ENCODE measurements at places on chromosomes 5 and 9. TPM values are rescaled to one million over a fixed set of nuclear protein-coding genes. Genes with fewer than 3 reads are reported as not detected.

- no peaks in the 10 kb centered on the region for H3K36me3 ChIP-seq
- H3K27ac ChIP-seq, result no peak overlapping the region
- DNase-seq, result no peak
- no peaks in the 10 kb centered on the region for H3K27me3 ChIP-seq
- H3K4me1 ChIP-seq, result no peaks in the 10 kb centered on the region
- no peak overlapping the region for H3K4me3 ChIP-seq
These were observed 93.1 kb upstream of the WWC1 start for GRCh38 chr5:168198359-168198758.

GRCh38 chr5:74935752-74936091, 69.5 kb upstream of the FAM169A start:
- H3K36me3 ChIP-seq, result no peaks in the 10 kb centered on the region
- no peak overlapping the region for H3K4me3 ChIP-seq
- peak; percentile 18 for DNase-seq
- no peaks in the 10 kb centered on the region for H3K27me3 ChIP-seq

DNA sequence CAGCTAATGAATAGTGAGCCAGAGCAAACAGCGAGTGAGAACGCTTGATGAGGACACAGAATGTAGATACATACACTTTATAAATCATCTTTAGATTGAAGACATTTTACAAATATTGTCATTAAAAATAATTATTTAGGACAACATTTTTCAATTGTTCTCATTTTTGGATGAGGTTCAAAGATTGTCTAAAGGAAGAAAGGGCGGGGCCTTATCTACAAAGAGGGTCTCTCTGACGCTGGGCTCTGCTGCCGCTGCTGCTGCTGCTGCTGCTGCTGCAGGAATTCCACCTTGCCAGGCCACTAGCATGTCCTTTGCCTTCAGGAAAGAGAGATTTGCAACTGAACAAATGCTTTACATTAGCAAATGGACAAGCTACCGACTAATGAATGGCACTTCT, 220.7 kb upstream of the TMEM161B start:
- H3K4me3 ChIP-seq, result no peak overlapping the region
- no peak overlapping the region for H3K27ac ChIP-seq
- no peaks in the 10 kb centered on the region for H3K36me3 ChIP-seq
- H3K27me3 ChIP-seq, result no peaks in the 10 kb centered on the region

GRCh38 chr5:97422678-97423077, 239.6 kb upstream of the RIOK2 start:
- no peaks in the 10 kb centered on the region for H3K36me3 ChIP-seq
- no peaks in the 10 kb centered on the region for H3K27me3 ChIP-seq
- no peak for DNase-seq
- no peak overlapping the region for H3K27ac ChIP-seq

DNA sequence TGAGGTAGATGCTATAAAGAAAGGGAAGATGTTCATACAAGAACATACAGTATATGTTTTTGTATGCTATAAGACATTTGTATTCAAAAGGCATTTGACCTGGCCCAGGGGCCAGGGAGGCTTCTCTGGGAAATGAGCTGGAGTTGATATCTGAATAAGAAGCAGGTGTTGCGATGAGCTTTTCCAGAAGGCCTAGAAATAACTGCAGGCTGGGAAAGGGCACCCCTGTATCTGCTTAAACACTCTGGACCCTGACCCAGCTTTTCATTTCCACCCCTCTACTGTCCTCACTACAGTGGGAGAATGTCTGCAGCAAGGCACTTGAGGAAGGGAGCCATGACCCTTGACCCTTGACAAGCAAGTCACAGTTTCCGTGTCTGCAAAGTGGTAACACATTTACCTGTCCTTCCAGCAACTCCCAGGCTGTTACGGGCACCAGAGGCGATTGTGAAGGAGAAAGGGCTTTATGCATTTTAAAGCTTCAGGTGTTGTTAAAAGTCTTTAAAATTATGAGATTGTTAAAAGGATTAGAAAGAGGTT, 88.2 kb upstream of the PANK3 start:
- H3K4me1 ChIP-seq, result no peaks in the 10 kb centered on the region
- H3K36me3 ChIP-seq, result no peaks in the 10 kb centered on the region
- H3K27me3 ChIP-seq, result no peaks in the 10 kb centered on the region
- no peak overlapping the region for H3K4me3 ChIP-seq
- no peak overlapping the region for H3K27ac ChIP-seq

- peaks cover 5% of the 10 kb centered on the region for H3K27me3 ChIP-seq
- no peak for DNase-seq
These were observed 214.7 kb downstream of the MAST4 start for GRCh38 chr5:66810848-66811261.

DNA sequence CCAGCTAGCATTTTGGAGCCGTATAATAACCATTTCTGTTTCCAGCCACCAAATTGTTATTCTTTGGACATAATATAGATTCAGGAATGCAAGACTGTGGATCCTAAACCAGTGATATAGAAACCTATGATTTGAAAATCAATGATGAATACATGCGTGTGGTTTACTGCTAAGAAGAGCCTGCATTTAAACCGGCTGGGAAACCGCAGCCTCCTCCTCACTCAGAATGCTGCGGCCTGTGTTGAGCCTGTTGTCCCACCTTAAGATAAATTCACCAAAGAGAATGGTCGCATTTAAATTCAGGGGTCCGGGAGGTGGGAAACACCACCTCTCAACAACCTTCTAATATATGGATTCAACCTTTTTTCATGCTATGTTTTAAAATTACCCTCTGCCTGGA, 148.0 kb downstream of the MEF2C start:
- H3K4me1 ChIP-seq, result peaks cover 14% of the 10 kb centered on the region
- no peak overlapping the region for H3K27ac ChIP-seq
- H3K4me3 ChIP-seq, result no peak overlapping the region
- H3K36me3 ChIP-seq, result no peaks in the 10 kb centered on the region

GRCh38 chr5:151784141-151784540, 12.4 kb downstream of the G3BP1 start:
- H3K4me3 ChIP-seq, result no peak overlapping the region
- H3K27me3 ChIP-seq, result no peaks in the 10 kb centered on the region
- peaks cover 5% of the 10 kb centered on the region for H3K36me3 ChIP-seq
- H3K4me1 ChIP-seq, result peaks cover 6% of the 10 kb centered on the region
- DNase-seq, result no peak
- H3K27ac ChIP-seq, result no peak overlapping the region

DNA sequence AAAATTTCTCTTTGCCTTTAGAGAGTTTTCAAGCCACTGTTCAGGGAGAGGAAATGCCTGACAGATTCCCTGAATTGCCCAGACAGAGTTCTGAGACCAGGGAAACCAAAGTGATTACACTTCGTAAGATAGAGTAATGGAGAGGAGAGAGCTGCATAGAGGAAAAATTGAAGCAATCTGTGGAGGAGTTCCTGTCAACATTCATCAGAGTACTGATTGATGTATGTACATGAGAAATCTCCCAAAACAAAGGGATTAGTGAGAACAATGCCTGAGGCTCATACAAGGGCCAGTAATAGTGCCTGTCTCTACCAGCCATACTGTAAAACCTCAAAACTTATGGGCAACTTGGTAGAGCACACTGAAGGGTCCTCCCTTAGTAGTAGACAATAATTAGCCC, 79.0 kb upstream of the TRIM32 start:
- no peaks in the 10 kb centered on the region for H3K36me3 ChIP-seq
- DNase-seq, result no peak
- H3K4me1 ChIP-seq, result no peaks in the 10 kb centered on the region
- no peaks in the 10 kb centered on the region for H3K27me3 ChIP-seq
- no peak overlapping the region for H3K27ac ChIP-seq
- no peak overlapping the region for H3K4me3 ChIP-seq

GRCh38 chr5:88870285-88870684, 12.7 kb downstream of the MEF2C start:
- DNase-seq, result no peak
- peaks cover 6% of the 10 kb centered on the region for H3K4me1 ChIP-seq
- H3K4me3 ChIP-seq, result no peak overlapping the region
- no peak overlapping the region for H3K27ac ChIP-seq
- peaks cover 2% of the 10 kb centered on the region for H3K36me3 ChIP-seq

The TMEM232 gene
- not detected for polyA plus RNA-seq

The GHR gene
- 0.22 TPM for polyA plus RNA-seq

The PTPN3 gene
- 0.03 TPM for polyA plus RNA-seq
